Activated T-cell treated with anti-CD3 and anti-CD28 coated beads for 1 hour (primary cell): ENCODE measurements at places on chromosomes 1 and 21.

DNA sequence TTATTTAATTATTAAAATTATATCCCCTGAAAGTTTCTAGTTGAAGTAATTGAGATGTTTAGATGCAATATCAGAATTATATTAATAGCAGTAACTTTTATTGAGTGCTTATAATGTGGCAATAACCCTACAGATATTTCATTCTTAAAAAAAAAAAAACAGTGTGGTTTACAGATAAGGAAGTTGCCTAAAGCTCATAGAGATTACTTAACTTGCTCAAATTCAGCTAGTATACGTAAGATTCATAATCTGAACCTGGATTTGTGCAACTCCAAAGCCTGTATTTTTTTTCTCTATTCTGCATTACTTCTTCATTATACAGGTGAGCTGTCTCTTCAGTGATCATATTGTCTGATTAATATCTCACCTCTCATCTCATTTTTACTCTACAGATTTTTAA is 156.0 kb upstream of the PTBP2 start:
- DNase-seq: no peak

- DNase-seq: no peak
Measured at GRCh38 chr1:236468625-236469024, 55.2 kb upstream of the LGALS8 start.

- no peak for DNase-seq
Measured at GRCh38 chr1:225410036-225410435, 17.8 kb downstream of the LBR start.

- no peak for DNase-seq
Measured at GRCh38 chr1:231236208-231236591, 4.8 kb upstream of the GNPAT start.

GRCh38 chr1:69929308-69930057 is 275.9 kb downstream of the LRRC40 start:
- DNase-seq: no peak

GRCh38 chr1:216290074-216290473 is 133.2 kb downstream of the USH2A start:
- DNase-seq: no peak
